ENCODE measurements at places on chromosomes 5 and 9.
A peak's percentile ranks its signal among the peaks of the same experiment; 100 is the strongest.

- DNase-seq = no peak
Measured at GRCh38 chr9:1087120-1087881, 37.1 kb downstream of the DMRT2 start.

GRCh38 chr9:97905228-97905627 lies 17.1 kb downstream of the TRMO start:
- DNase-seq = peak; percentile 24

GRCh38 chr5:65355301-65355700 lies 126.4 kb downstream of the ADAMTS6 start:
- DNase-seq = no peak

GRCh38 chr9:86695910-86696424 lies 251.3 kb downstream of the GAS1 start:
- DNase-seq = no peak

DNA sequence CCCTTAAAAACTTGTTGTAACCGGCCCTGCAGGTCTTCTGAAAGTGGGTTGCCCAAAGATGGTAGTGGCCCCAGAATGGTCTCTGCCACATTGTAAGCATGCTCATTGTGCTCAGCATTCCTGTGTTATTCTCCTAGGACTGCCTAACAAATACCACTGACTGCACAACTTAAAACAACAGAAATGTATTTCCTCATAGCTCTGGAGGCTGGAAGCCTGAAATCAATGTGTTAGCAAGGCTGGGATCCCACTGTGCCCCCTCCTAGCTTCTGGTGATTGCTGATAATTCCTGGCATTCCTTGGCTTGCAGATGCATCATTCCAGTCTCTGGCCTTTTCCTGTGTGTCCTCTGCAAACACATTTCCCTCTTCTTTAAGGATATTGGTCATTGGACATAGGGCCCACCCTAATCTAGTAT lies 3.4 kb upstream of the GCNT4 start:
- no peak for DNase-seq

DNA sequence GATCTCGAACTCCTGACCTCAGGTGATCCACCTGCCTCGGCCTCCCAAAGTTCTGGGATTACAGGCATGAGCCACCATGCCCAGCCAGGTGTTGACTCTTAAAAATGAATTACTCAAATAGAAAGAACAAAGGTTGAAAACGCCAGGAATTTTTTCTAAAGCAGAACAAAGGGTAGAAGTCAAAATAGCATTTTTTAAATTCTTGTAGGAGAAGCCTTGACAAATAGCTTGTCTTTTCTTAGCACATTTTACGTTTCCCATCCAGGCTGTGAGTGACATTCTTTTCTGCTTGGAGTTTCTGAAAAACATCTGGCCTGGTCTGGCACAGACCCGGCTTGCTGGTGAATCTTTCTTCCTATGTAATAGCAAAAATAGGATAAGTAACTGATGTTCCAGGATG lies 169.4 kb upstream of the ZNF462 start:
- DNase-seq = no peak

GRCh38 chr5:98471458-98471857 lies 302.0 kb upstream of the RGMB start:
- no peak for DNase-seq

- no peak for DNase-seq
Measured at GRCh38 chr5:149002053-149002452, 60.8 kb downstream of the SH3TC2 start.

DNA sequence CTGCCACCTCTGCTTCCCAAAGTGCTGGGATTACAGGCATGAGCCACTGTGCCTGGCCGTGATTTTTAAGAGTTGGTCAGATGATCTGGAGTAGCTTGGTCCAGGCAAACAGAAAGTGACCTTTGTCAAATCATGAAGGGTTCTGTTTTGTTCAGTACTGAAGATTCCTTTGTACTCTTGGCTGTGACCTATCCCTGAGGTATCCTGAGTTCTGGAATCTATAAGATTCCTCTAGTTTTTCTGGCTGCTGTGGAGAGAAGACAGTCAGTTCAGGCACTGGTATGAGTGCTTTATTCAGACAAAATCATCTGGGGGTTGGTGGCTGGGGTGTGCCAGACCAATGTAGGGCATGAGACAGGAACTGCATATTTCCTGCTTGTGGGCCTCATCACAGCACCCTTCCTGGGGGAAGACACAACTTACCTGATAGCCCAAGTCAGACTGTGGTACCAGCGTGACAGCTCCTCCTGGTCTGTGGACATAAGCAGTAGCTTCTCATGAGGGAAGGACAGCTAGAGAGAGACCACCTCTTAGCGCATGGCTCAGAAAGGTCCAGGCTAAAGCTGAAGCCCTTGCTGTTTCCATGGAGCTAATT lies 3.1 kb downstream of the ARHGEF39 start:
- DNase-seq = no peak

- no peak for DNase-seq
Measured at GRCh38 chr5:313265-313664, 8.2 kb upstream of the AHRR start.

- no peak for DNase-seq
Measured at GRCh38 chr5:177070536-177071191, 16.1 kb upstream of the FGFR4 start.

DNA sequence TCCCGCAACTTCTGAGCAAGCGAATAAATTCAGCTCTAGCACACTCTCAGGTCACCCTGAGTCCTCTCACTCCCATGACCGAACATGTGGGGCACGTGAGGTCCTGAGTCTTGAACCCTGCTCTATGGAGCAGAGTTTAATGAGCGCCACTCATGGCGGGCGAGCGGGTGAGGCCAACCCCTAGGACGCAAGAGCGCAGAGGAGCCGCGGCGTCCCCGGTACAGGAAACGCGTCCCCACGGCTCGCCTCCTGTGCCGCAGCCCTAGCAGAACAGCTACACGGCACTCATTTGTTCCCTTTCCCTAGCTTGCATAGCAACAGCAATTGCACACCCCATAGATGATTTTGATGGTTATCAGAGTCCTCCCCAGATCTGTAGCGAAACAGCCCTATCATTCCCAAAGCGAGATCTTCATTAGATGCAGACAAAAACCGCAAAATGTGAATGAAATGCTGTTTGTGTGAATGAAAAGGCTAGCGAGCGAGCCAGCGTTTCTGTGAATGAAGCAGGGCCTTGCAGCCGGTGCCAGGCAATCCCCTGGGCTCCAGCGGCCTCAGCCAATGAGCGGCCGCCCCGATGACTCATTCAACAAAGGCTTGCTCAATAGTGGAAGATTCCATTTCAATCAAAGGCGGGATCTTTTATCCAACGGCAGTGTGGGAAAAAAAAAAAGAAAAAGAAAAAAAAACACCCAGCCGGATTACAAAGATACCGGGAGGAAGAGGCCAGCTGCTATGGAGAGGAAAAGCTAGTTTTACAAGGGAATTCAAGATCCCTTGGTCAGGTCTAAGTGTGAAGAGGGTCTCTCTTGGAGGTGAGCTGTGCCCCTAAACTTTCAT lies 1.5 kb upstream of the SHC3 start:
- DNase-seq = peak; percentile 75

- DNase-seq = no peak
Measured at GRCh38 chr9:31114346-31114745, 1270.1 kb upstream of the ACO1 start.

GRCh38 chr9:86563350-86563749 lies 209.1 kb upstream of the TUT7 start:
- DNase-seq = no peak

GRCh38 chr5:71809446-71809845 lies 90.4 kb downstream of the CARTPT start:
- no peak for DNase-seq

GRCh38 chr9:78486661-78487060 lies 189.7 kb downstream of the PSAT1 start:
- no peak for DNase-seq

DNA sequence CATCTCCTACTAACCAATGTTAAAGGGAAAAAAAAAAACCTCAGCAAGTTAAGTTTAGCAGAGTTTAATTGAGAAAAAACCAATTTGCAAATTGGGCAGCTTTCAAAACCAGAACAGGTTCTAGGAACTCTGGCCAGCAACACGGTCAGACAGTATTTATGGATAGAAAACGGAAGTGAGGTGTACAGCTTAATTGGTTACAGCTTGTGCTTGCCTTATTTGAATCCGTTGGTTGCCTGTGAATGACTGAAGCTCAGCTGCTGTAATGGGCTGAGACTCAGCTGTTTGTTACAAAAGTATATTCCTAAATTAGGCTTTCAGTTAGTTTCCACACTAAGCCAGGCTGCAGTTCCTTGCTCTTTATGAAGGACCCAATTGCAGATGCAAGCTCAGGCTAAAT lies 217.0 kb downstream of the SREK1 start:
- no peak for DNase-seq

- no peak for DNase-seq
Measured at GRCh38 chr5:50807661-50808060, 141.2 kb downstream of the PARP8 start.

- no peak for DNase-seq
Measured at GRCh38 chr5:114243972-114244317, 117.9 kb upstream of the KCNN2 start.

DNA sequence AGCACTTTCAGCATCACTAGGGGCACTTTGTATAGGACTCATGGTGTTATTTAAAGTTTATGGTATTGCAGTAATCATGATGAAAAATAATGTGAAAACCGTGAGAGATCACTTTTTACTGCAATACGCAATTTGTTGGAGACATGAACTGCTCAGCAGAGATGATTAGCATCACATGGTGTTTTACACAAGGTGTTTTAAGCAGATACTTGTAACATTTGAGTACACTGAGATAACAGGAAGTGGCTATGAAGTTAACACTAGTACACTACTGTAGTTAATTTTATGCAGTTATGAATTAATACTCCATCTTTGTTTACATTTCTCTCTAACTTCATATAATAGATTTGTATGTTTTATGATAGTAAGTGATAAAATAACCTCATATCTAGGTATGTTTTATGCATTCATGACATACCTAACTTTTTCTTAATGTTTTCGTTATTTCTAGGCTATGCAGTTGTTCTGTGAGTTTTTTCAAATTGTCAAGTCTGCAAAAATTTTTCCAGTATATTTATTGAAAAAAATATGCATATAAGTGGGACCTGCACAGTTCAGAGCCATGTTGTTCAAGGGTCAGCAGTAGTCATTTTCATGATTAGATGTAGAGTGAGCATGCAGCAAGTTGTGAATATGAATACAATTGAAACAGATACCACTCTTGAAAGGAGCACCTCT lies 13.0 kb downstream of the SUB1 start:
- no peak for DNase-seq

GRCh38 chr5:73692166-73692640 lies 66.2 kb downstream of the ARHGEF28 start:
- DNase-seq = no peak

DNA sequence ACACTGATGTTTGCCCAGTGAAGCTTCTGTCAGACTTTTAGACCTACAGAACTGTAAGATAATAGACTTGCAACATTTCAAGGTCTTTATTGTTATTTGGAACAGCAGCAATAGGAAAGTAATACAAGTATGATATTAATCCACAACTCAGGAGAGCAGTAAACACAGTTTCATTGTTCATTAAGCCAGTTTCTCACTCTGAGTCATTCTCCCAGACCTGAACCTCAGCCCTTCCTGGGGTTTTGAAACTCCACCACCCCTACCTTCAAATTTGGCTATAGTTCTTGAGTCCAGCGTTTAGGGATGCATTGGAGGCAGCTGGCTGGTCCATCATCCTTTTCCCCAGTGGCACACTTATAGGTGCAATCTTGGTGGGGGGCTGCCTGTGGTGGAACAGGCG lies 203.2 kb downstream of the RAB3C start:
- DNase-seq = no peak

- no peak for DNase-seq
Measured at GRCh38 chr5:3347741-3348140, 247.9 kb upstream of the IRX1 start.

GRCh38 chr5:95035891-95036685 lies 248.8 kb downstream of the MCTP1 start:
- DNase-seq = no peak

DNA sequence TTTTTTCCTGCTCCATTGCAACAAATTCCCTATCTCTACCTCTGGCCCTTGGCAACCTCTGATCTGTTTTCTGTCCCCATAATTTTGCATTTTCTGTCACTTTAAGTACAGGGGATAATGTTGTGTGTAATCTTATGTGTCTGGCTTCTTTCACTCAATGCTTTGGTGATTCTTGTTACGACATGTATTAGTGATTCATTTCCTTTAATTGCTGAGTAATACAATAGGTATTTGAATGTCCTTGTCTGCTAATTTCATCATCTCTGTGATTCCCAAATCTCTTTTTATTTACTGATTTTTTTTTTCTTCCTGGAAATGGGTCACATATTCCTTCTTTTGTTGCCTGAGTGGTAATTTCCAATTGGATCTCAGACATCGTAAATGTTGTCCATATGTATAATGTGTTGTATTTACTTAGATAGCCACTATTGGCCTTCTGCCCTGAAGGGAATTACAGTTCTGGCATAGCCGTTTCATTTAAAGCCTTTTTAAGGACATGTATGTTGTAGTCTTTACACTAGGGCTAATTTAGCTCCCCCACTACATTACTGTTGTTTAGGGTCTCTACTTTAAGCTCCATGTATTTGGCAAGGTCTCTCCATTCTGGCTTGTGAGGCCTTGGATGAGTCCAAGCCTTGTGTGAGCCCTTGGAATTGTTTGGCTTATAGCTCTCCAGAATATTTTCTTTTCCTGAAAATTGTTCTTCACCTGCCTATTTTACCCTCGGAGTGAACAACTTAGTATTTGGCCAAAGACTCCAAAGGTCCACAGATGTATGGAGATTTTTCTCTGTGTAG lies 683.8 kb downstream of the LRRC70 start:
- DNase-seq = no peak

GRCh38 chr5:42949348-42950115 lies 90.6 kb downstream of the ANXA2R start:
- DNase-seq = peak; percentile 40

DNA sequence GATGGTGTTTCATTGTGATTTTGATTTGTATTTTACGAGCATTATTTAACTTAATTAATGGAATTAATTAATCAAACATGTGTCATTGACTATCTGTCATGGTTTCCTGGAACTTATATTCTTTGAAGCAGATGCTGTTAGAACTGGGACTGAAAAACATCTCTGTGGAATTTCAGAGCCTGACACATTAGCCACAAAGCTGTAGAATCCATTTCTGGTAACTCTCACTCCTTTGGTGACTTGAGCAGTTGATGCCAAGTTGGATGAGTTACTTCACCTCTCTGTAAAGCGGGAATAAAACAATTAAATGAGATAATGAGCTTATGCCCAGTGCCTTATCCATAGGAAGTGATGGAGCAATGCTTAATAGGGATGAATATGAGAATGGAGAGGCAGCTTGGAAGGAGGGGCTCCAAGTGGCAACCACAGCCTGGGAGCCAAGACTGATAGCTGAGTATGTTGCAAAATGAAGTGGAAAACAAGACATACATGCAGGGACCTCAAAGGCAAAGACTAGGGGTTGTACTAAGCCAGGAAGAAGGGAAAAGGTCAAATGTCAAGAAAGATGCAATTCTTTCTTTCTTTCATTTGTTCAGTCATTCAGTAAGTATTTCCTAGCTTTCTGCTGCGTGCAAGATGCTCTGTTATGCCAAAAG lies 23.1 kb upstream of the ADRA1B start:
- no peak for DNase-seq

DNA sequence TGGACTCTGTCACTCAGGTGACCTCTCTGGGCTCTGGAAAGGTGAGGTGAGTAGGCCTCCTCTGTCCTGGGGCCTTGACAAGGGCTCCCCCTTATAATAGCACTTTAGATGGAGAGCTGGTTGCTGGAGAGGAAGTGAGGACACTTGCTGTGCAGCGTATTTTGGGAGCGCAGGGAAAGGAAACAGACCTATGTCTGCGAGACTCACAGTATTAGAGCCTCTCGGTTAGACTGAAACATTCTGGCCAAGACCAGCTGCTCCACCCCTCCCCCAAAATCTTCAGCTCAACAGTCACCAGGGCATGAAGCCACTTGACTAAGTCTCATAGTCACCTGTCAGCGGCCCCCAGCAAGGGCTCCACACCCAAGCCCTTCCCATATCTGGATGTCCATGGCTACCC lies 213.6 kb downstream of the AGTPBP1 start:
- DNase-seq = no peak
